ENCODE measurements at places on chromosomes 7 and 10.
A peak's percentile ranks its signal among the peaks of the same experiment; 100 is the strongest.

DNA sequence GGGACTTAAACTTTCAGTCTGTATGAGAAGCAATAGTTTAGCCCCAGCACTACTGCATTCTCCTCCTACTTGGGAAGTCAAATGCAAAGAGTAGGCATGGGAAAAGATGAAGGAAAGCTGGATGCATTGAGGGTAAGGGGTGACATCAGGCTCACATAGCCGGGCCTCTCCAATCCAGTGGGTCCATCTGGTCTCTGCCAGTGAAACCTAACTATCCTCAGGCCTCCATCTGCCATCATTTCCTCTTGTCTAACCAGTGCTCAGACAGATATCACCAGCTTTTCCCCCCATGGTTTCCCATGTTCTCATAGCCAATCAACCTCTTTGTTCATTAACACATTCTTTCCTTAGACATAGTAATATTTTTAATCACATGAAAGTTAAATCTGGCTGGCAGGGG, 118.3 kb downstream of the DGKI start:
- H3K4me3 ChIP-seq, result no peak overlapping the region
- no peak overlapping the region for H3K27ac ChIP-seq
- peaks cover 7% of the 10 kb centered on the region for H3K4me1 ChIP-seq

GRCh38 chr10:101563007-101563406, 25.1 kb downstream of the POLL start:
- peaks cover 23% of the 10 kb centered on the region for H3K27me3 ChIP-seq
- H3K36me3 ChIP-seq, result no peaks in the 10 kb centered on the region
- peak; percentile 26 for DNase-seq

GRCh38 chr10:30432622-30433305, 1.2 kb upstream of the MAP3K8 start:
- peak overlapping the region; percentile 94 for H3K27ac ChIP-seq
- H3K36me3 ChIP-seq, result no peaks in the 10 kb centered on the region
- peak overlapping the region; percentile 82 for H3K4me3 ChIP-seq
- H3K4me1 ChIP-seq, result peaks cover 47% of the 10 kb centered on the region

DNA sequence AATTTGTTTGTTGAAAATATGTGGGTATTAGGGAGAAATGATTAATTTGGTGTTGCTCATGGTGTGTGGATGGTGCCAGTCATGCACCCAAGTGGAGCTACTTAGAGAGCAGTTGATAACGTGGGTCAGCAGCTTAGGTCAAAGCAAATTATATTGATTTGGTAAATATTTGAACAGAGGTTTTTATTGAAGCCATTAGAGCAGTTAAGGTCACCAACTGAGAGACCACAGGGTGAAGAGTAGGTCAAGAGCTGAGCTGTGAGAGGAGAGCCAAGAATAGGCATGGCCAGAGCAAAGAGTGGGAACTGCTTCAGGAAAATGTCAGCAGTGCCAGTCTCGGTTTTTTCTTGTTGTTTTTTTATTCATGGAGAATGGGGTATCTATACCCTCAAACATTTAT, 97.9 kb downstream of the TMEM168 start:
- DNase-seq, result no peak
- H3K4me1 ChIP-seq, result no peaks in the 10 kb centered on the region
- no peak overlapping the region for H3K27ac ChIP-seq
- no peak overlapping the region for H3K4me3 ChIP-seq

GRCh38 chr7:101134399-101134980, 7.6 kb downstream of the SERPINE1 start:
- DNase-seq, result no peak
- H3K27ac ChIP-seq, result peak overlapping the region; percentile 97
- H3K4me1 ChIP-seq, result peaks cover 96% of the 10 kb centered on the region
- H3K27me3 ChIP-seq, result no peaks in the 10 kb centered on the region
- peaks cover 78% of the 10 kb centered on the region for H3K36me3 ChIP-seq
- peak overlapping the region; percentile 59 for H3K4me3 ChIP-seq

All from chondrocyte (in vitro differentiated cells).